ENCODE measurements at places on chromosomes 4 and X. TPM values are rescaled to one million over a fixed set of nuclear protein-coding genes. Genes with fewer than 3 reads are reported as not detected.

The TMEM164 gene
- total RNA-seq = 32.8 TPM

The TLR10 gene
- total RNA-seq = 0.05 TPM

The MAGEA2B gene
- not detected for total RNA-seq

The MAGEC3 gene
- not detected for total RNA-seq

The TBC1D25 gene
- total RNA-seq = 29.4 TPM

The PCDH19 gene
- total RNA-seq = 0.08 TPM

The HSPA4L gene
- total RNA-seq = 21.5 TPM

The CENPVL2 gene
- not detected for total RNA-seq

The UGT2B11 gene
- not detected for total RNA-seq

The WDR17 gene
- total RNA-seq = 4.2 TPM

The PCDH18 gene
- 10.8 TPM for total RNA-seq

The GPR173 gene
- total RNA-seq = 0.13 TPM

The ADGRG4 gene
- not detected for total RNA-seq

The GRPR gene
- total RNA-seq = not detected

The GUCY2F gene
- not detected for total RNA-seq

The LEF1 gene
- total RNA-seq = 0.54 TPM

The MAGEB1 gene
- not detected for total RNA-seq

The MAGEB2 gene
- 0.10 TPM for total RNA-seq

The P2RY10 gene
- total RNA-seq = not detected

The PARM1 gene
- 0.21 TPM for total RNA-seq

The CT55 gene
- total RNA-seq = not detected

All from Panc1 (cell line).